ENCODE measurements at places on chromosomes 4 and X. TPM values are rescaled to one million over a fixed set of nuclear protein-coding genes. Genes with fewer than 3 reads are reported as not detected.

Gene PLK4
- 4.9 TPM for total RNA-seq

DNA sequence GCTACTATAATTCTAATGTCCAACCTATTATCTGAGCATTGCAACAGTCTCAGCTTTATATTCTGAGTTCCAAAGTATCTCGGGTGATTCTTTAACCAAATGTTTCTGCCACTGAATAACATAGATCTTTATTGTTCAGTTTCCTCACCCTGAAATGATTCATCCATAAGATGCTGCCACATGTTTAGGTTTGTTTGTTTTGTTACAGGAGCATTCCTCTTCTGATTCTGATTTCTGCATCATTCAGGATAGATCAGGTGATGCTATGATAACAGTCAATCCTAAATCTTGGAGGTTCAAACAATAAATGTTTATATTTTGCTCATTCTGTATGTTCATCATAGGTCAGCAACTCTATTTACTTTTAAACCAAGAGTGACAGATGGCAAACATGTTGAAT is 927.6 kb downstream of the PCDH7 start:
- no peak for DNase-seq

DNA sequence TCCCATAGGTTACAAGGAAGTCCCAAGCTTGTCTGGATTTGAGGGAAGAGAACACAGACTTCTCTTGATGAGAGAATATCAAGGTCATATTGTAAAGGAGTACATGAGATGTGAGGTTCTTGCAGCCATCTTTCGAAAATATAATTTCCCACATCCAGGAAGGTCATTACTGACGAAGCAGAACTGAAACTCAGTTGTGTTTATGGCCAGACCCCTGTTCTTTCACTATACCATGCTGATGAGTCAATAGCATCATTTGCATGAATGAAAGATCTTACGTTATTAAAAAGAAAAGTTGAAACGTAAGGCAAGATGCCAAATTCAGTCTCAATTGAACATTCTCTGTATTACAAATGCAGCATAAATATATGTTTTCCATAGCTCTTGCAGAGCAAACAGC is 14.2 kb upstream of the CCDC149 start:
- DNase-seq, result no peak

- DNase-seq, result no peak
Observed at GRCh38 chrX:943035-943434, 269.4 kb downstream of the CRLF2 start.

- DNase-seq, result peak; percentile 37
Observed at GRCh38 chrX:46165411-46165810, 379.8 kb downstream of the ZNF674 start.

GRCh38 chr4:163077680-163078079 is 89.0 kb downstream of the NAF1 start:
- DNase-seq, result no peak

- no peak for DNase-seq
Observed at GRCh38 chr4:38865445-38865844, 2.2 kb upstream of the FAM114A1 start.

Gene MAGEB2
- not detected for total RNA-seq

- no peak for DNase-seq
Observed at GRCh38 chr4:84392951-84393590, 106.0 kb downstream of the NKX6-1 start.

DNA sequence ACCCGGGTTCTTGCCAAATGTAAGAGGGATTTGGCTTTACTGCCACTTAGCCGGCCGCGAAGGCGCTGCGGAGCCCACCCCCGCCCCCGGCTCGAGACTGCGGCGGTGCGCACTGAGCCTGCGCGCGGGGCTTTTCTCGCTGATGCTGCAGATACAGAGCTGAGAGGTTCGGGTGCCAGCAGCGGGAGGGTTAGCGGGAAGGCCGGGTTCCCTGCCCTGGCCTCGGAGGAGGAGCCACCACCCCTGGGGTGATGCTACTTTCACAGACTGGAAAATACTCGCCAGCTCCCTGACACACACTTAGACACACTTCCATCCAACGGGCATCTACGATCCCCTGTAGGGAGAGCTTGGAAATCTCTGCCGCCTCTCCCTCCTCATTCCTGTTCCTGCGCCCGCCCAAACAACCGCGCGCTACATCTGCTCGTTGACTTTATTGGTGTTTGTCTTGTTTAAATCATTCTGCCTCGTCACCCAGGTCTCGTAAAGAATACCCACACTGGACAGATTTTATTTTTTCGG is 2.1 kb upstream of the PCDH7 start:
- DNase-seq, result no peak

Gene LRIT3
- 0.08 TPM for total RNA-seq

- no peak for DNase-seq
Observed at GRCh38 chr4:2832309-2832980, 11.2 kb upstream of the ADD1 start.

Gene UGT2A1
- total RNA-seq, result not detected

GRCh38 chr4:158316264-158316663 is 106.0 kb downstream of the TMEM144 start:
- DNase-seq, result no peak

GRCh38 chr4:47383829-47384427 is 79.6 kb downstream of the COMMD8 start:
- peak; percentile 5 for DNase-seq

Gene SLC49A3
- total RNA-seq, result 3.4 TPM

Gene GPR82
- not detected for total RNA-seq

DNA sequence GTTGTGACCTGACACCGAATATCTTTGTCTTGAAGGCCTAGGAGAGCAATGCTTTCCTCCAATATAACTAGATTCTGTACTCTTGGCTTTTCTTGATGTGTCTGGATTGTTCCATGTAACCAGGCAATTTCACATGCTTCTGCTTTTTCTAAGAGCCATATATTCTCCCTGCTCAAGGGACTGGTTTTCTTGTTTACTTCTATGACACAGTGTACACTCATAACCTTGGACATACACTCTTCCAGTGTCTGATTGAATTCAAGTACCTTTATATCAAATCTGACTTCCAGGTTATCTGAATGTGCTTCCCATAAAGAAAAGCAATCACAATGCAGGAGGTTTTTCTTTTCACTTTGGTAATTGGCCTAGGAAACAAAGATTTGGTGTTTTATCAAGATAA is 17.4 kb upstream of the EIF4E start:
- DNase-seq, result no peak

Gene IGFBP7
- total RNA-seq, result 1,134 TPM

GRCh38 chrX:35340465-35340864 is 397.9 kb downstream of the FAM47B start:
- DNase-seq, result no peak

DNA sequence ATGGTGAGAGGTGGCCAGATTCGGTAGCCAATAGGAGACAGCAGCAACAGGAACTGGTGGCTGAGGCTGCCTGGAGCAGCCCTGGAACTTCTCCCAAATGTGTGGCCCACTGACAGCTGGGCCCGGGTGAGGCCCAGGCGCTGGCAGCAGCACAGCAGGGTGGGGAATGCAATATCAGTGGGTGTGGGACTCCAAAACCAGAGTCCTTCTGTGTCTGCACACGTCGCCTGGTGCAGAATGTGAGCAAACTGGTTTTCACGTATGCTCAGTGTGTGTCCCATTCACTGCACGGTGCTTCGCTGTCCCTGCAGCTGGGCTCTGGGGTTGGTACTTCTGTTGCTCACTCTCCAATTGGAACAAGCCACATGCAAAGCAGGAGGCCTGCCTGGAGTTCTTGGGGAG is 14.4 kb upstream of the CENPU start:
- no peak for DNase-seq
